ENCODE measurements at places on chromosomes 11 and 22. TPM values are rescaled to one million over a fixed set of nuclear protein-coding genes. Genes with fewer than 3 reads are reported as not detected.

RNF141 gene
- 13.2 TPM for total RNA-seq

DNA sequence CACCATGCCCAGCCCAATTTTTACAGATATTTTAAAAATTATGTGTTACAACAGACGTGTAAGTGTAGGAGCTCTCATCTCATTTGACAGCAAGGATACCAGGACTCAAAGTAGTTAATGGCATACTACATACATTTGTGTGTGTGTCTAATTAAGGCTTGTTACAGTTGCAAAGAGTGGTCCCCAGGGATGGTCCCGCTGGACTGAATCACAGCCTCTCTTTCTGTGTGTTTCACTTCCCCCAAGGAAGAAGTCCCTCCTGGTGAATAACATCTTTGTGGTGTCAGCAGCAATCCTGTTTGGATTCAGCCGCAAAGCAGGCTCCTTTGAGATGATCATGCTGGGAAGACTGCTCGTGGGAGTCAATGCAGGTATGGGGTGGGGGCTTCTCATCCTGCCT lies 17.2 kb downstream of the SLC2A11 start:
- no peak for DNase-seq
- H3K36me3 ChIP-seq = peaks cover 3% of the 10 kb centered on the region
- no peak overlapping the region for H3K27ac ChIP-seq
- H3K4me3 ChIP-seq = no peak overlapping the region
- H3K4me1 ChIP-seq = no peaks in the 10 kb centered on the region

- H3K4me3 ChIP-seq = no peak overlapping the region
- H3K27ac ChIP-seq = no peak overlapping the region
- peaks cover 6% of the 10 kb centered on the region for H3K4me1 ChIP-seq
- DNase-seq = no peak
- peaks cover 34% of the 10 kb centered on the region for H3K27me3 ChIP-seq
- no peaks in the 10 kb centered on the region for H3K36me3 ChIP-seq
Observed at GRCh38 chr11:7691759-7692350, 14.4 kb downstream of the OVCH2 start.

DNA sequence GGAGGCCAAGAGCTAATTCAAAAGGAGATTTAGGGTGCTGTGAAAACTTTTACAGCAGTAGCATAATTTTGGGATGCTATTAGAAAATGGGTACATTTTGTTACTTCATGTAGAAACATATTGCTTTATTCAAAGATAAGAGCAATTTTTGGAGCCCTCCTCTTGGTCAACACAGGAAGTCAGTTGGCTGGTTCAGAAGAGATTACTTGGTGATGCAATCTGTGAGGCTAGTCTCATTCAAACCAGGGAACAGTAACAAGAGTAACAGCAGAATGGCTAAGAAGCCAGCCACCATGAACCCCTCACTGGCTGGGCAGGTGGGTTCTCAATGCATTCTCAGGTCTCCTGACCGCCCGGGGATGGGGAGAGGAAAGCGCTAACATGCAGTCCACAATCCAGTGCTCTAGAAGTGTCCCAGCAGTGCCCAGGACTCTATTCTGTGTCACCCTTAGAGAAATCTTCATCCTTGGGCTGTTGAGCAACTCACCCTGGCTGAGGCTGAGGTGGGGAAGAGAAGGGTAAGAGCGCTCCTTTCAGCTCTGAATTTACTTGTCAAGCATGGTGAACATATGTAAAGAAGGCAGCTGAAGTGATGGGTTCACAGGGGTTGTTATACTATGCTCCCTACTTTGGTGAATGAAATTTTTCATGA lies 262.2 kb upstream of the UBASH3B start:
- DNase-seq = no peak
- H3K4me1 ChIP-seq = peaks cover 4% of the 10 kb centered on the region
- H3K27me3 ChIP-seq = no peaks in the 10 kb centered on the region
- no peaks in the 10 kb centered on the region for H3K36me3 ChIP-seq

SCN4B gene
- 0.32 TPM for total RNA-seq

GRCh38 chr11:119187123-119187892 lies 2.0 kb downstream of the NHERF4 start:
- no peaks in the 10 kb centered on the region for H3K27me3 ChIP-seq
- peaks cover 14% of the 10 kb centered on the region for H3K36me3 ChIP-seq
- no peaks in the 10 kb centered on the region for H3K4me1 ChIP-seq
- H3K4me3 ChIP-seq = no peak overlapping the region

OR6T1 gene
- total RNA-seq = not detected

DNA sequence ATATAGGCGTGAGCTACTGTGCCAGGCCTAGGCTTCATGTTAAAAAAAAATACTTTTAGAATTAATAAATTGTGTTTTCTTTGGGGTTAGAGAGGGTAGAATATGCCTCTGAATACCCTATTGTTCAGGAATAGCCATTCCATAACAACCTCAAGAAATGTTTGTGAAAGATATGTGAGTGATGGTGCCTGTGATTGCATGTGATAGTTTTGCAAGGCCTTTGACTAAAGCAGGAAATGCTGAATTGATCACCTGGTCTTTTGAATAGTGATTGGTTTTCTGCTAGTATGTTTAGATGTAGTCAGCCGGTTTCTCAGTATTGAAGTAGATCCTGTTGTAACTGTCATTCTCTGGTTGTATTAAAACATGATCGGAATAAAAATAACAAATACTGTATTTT lies 73.4 kb downstream of the UVRAG start:
- no peak overlapping the region for H3K27ac ChIP-seq
- no peak overlapping the region for H3K4me3 ChIP-seq
- peaks cover 9% of the 10 kb centered on the region for H3K4me1 ChIP-seq

MFNG gene
- total RNA-seq = 168 TPM

NXPE2 gene
- not detected for total RNA-seq

- peaks cover 3% of the 10 kb centered on the region for H3K36me3 ChIP-seq
- H3K4me1 ChIP-seq = peaks cover 13% of the 10 kb centered on the region
- H3K27me3 ChIP-seq = no peaks in the 10 kb centered on the region
- no peak overlapping the region for H3K4me3 ChIP-seq
Observed at GRCh38 chr11:134139873-134140331, 71.0 kb downstream of the JAM3 start.

DNA sequence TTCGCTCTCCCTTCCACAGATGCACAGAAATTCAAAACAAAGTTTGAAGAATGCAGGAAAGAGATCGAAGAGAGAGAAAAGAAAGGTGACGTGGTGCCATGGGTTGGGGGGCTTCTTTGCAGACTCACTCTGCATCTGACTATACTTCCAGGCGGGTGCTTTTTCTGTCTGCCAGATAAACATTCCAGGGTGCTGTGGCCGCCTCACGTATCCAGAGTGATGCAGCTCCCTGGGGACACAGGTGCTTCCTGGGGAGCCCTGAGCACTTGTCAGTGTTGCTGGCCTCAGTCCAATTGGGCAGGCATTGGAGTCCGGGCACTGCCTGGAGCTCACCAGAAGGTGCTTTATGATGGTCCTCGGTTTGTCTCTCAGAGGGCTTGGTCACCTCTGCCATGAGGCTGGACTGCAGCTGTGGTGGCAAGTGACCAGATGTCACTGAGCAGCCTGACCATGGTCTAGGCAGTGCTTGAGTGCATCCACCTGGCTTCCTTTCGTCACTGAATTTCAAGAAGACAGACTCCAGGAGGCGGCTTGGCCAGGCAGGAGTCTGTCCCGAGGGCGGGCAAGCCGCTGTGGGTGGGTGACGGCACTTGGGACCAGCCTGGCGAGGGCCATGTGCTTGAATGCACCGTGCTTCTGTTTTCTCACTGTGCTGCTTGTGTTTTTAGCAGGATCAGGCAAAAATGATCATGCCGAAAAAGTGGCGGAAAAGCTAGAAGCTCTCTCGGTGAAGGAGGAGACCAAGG lies 5.1 kb upstream of the ZDHHC8 start:
- DNase-seq = no peak
- peaks cover 6% of the 10 kb centered on the region for H3K4me1 ChIP-seq
- no peak overlapping the region for H3K27ac ChIP-seq
- H3K36me3 ChIP-seq = peaks cover 61% of the 10 kb centered on the region
- no peak overlapping the region for H3K4me3 ChIP-seq

MYEOV gene
- not detected for total RNA-seq

OR51B2 gene
- total RNA-seq = not detected

OR8A1 gene
- total RNA-seq = not detected

DNA sequence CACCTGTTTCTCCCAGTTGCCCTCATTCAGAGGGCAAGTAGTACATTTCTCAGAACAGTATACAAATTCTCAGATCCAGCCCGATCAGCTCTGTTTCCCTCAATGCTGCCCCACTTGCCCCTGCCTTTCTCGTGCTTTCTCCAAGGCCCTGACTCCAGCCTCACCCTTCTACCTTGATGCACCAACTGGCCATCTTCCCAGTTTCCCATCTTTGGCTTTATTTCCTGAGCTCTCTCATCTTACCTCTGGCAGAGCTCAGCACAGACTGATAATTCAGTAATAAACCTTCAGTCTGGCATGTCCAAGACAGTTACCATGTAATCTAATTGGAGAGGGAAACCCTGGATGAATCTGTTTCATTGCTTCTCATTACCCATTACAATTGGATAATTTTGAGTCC lies 184.5 kb upstream of the ISX start:
- no peaks in the 10 kb centered on the region for H3K36me3 ChIP-seq
- H3K27me3 ChIP-seq = no peaks in the 10 kb centered on the region
- H3K27ac ChIP-seq = no peak overlapping the region
- no peaks in the 10 kb centered on the region for H3K4me1 ChIP-seq
- DNase-seq = no peak
- no peak overlapping the region for H3K4me3 ChIP-seq

GRCh38 chr11:59173080-59173963 lies 1.4 kb downstream of the DTX4 start:
- no peak for DNase-seq

TIMP3 gene
- total RNA-seq = not detected

C11orf91 gene
- total RNA-seq = not detected

DNA sequence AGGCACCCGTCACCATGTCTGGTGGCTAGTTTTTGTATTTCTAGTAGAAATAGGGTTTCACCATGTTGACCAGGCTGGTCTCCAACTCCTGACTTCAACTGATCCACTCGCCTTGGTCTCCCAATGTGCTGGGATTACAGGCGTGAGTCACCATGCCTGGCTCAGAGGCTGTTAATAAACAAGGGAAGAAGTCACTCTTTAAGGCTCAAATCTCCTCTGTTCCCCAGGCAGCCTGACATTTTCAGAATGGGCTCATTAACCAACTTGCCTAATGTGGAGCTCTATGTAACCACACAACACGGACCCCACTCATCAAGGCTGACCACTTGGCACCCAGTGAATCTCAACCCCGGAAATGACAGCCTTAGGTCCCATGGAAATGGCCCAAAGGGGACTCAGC lies 24.1 kb downstream of the APOL3 start:
- H3K27ac ChIP-seq = no peak overlapping the region
- H3K4me3 ChIP-seq = no peak overlapping the region
- no peak for DNase-seq
- peaks cover 8% of the 10 kb centered on the region for H3K4me1 ChIP-seq
- H3K36me3 ChIP-seq = peaks cover 15% of the 10 kb centered on the region

OLFML1 gene
- total RNA-seq = not detected

KREMEN1 gene
- 0.23 TPM for total RNA-seq

GRCh38 chr22:46674367-46674781 lies 54.2 kb downstream of the GRAMD4 start:
- peaks cover 16% of the 10 kb centered on the region for H3K4me1 ChIP-seq
- peak overlapping the region; percentile 77 for H3K4me3 ChIP-seq
- no peaks in the 10 kb centered on the region for H3K27me3 ChIP-seq
- peaks cover 31% of the 10 kb centered on the region for H3K36me3 ChIP-seq
- peak; percentile 83 for DNase-seq
- peak overlapping the region; percentile 95 for H3K27ac ChIP-seq

DNA sequence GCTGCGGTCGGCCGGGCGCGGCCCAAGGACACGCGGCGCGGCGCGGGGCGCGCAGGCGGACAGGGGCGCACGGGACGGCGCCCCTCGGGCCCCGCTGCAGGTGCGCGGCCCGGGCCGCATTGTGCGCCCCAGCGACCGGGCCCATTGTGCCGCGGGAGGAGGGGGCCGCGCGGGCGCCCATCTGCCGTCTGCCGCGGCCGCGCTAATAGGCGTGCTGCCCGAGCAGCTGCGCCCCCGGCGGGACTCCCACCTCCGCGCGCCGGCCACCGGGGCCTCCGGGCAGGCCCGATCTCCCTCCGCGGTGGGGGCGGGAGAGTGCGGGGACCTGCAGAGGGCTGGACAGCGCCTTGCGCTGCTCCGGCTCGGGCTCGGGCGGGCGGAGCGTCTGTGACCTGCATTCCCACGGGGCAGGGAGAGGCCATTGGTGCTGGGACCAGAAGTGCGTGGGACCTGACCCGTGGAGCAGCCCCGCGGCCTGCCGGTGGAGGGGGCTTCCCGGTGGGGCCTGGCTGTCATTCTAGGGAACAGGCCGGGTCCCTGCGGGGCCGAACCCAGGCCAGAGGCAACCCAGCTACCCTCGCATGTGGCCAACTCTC lies 933 bp downstream of the BRSK2 start:
- no peaks in the 10 kb centered on the region for H3K36me3 ChIP-seq
- H3K4me3 ChIP-seq = no peak overlapping the region
- H3K4me1 ChIP-seq = no peaks in the 10 kb centered on the region
- DNase-seq = no peak

SIK3 gene
- total RNA-seq = 25.6 TPM

ADORA2A gene
- total RNA-seq = 23.8 TPM

GRCh38 chr11:94077552-94078293 lies 50.9 kb upstream of the PANX1 start:
- no peak overlapping the region for H3K27ac ChIP-seq

FXYD6 gene
- total RNA-seq = 0.11 TPM

- peak; percentile 83 for DNase-seq
- H3K36me3 ChIP-seq = peaks cover 10% of the 10 kb centered on the region
- peak within 1 kb of the TSS; percentile 42 for H3K27ac ChIP-seq
- H3K4me1 ChIP-seq = peaks cover 2% of the 10 kb centered on the region
- peak within 1 kb of the TSS; percentile 50 for H3K4me3 ChIP-seq
Observed at GRCh38 chr11:64723117-64723906, at the start of gene NRXN2. Gene NRXN2, minus strand, starts transcription at chr11:64723197. Its CDS starts 9,498 bp downstream, at chr11:64713699.

DNA sequence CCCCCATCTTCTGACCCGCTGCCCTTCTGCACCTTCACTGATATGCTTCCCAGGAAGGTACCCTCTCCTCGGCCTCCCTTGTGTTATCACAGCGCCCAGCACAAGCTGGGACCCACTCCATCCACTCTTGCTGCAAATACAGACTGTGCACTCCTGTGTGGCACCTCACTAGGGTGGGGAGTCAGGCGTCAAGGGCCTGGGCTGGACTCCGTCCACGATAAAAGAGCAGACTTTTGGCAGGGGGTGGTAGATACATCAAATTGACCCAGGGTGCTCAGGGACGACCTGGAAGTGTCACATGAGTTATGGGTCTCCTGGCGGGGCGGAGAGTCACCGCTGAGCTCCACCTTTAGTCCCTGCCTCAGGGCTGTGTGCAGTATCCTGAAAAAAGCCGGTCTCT lies 908 bp downstream of the TRPM5 start:
- no peak overlapping the region for H3K27ac ChIP-seq
- H3K4me3 ChIP-seq = peak overlapping the region; percentile 19
- peaks cover 18% of the 10 kb centered on the region for H3K4me1 ChIP-seq
- peaks cover 22% of the 10 kb centered on the region for H3K27me3 ChIP-seq

All from activated T-helper 2 cell treated with anti-CD3 and anti-CD28 coated beads, Interferon-gamma antibody, Interleukin-2, Interleukin-4, amounts not matched to agents 10 μg/mL and 5 μg/mL and 100 μg/mL, durations not matched to agents 14 hours and 24 hours and 36 hours (primary cell).